ENCODE measurements at places on chromosomes 3 and 15. TPM values are rescaled to one million over a fixed set of nuclear protein-coding genes. Genes with fewer than 3 reads are reported as not detected.
A peak's percentile ranks its signal among the peaks of the same experiment; 100 is the strongest.

The ALDH1A3 gene
- not detected for total RNA-seq

- no peak for DNase-seq
These were observed 29.6 kb downstream of the CPOX start for GRCh38 chr3:98563661-98564281.

DNA sequence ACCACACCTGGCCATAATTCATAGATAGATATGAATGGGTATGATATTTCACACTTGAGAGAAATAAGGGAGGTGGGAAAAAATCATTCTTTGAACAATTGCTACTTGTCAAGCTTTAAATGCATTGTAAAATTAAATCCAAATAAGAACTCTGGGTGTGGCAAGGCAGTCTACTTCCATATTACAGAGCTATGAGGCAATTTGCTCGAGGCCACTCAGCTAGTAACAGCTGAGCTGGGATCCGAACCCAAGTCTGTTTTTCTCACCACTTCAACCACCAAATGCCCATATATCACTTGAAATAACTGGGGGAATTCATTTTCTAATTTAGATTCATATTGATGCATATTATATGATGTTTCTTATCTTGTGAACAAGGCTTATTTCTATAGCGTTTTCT, 482.2 kb upstream of the ADAMTS9 start:
- DNase-seq = no peak

GRCh38 chr3:68819361-68819760, 113.0 kb downstream of the TAFA4 start:
- DNase-seq = no peak

GRCh38 chr3:71690341-71690841, 34.8 kb downstream of the EIF4E3 start:
- no peak for DNase-seq

DNA sequence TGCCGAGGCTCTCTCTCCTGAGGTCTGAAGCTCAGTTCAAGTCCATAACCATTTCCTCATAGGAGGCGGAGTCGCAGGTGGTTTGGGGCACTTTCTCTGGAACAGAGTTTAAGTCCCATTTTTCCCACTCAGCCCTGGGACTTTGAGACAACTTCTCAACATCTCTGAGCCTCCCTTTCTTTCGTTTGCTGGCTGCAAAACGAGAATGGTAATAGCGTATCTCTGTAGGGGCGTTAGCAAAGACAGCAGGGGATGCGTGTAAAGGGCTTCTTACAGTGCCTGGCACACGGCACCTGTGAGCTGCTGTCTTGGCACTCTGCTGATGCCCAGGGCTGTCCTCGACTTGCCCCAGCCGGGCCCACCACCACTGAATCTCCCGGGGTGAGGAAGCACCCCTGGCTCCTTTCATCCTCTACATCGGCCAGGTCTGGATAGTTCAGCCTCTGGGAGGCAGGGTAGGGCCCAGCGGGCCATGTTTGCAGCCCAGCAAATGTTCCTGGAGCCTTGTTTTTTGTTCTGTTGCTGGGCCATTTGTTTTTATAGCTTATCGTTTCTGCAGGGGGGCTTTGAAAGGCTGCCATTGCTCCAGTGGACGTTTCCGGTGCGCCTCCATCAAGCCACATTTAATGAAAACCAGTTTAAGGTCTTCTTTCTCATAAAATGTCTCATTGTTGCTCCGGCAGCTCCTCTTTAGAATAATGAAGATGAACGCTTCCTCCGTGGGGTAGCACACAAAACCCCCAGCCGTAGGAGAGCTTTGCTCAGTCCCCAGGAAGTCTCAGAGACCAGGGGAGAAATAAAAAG, 60.0 kb upstream of the WNT5A start:
- DNase-seq = no peak

The NFKBIZ gene
- total RNA-seq = 76.5 TPM

- DNase-seq = no peak
These were observed 3.9 kb downstream of the ZIC1 start for GRCh38 chr3:147412917-147413685.

The EHHADH gene
- 2.0 TPM for total RNA-seq

- DNase-seq = no peak
These were observed 19.1 kb upstream of the CD200R1L start for GRCh38 chr3:112865757-112866156.

DNA sequence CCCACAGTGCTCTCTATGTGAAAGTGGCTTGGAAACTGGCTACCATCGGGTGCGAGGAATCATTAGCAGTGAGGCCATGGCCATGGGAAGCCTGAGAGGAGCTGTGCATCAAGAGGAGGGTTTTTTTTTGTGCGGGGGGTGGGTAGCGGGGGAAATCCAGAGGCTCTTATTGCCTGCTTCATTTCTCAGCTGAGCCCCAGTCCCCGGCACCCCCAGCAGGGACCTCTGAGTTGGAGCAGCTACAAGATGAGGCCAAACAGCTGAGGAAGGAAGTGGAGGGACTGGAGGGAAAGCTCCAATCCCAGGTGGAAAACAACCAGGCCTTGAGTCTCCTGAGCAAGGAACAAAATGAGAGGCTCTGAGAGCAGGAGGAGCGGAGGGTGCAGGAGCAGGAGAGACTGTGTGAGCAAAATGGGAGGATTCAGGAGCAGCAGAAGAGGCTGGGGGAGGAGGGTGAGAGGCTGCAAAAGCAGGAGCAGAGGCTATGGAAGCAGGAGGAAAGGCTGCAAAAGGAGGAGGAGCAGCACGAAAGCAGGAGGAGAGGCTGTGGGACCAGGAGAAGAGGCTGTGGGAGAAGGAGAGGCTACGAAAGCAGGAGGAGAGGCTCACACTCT, 76.7 kb downstream of the ADAMTS7 start:
- DNase-seq = peak; percentile 6

The GOLGA6B gene
- not detected for total RNA-seq

The CAND2 gene
- 0.15 TPM for total RNA-seq

GRCh38 chr3:141413391-141413790, 45.1 kb downstream of the ZBTB38 start:
- DNase-seq = peak; percentile 34

The ACVR2B gene
- 7.0 TPM for total RNA-seq

GRCh38 chr3:45904931-45905330, 18.6 kb downstream of the CCR9 start:
- no peak for DNase-seq

The CDHR4 gene
- not detected for total RNA-seq

GRCh38 chr15:47184908-47185801, 532.1 kb upstream of the SEMA6D start:
- DNase-seq = no peak

GRCh38 chr3:46261926-46262594, 19.8 kb downstream of the CCR3 start:
- DNase-seq = no peak

The SEMA7A gene
- 4.3 TPM for total RNA-seq

- DNase-seq = no peak
These were observed 240.2 kb upstream of the PLSCR5 start for GRCh38 chr3:146845361-146845760.

DNA sequence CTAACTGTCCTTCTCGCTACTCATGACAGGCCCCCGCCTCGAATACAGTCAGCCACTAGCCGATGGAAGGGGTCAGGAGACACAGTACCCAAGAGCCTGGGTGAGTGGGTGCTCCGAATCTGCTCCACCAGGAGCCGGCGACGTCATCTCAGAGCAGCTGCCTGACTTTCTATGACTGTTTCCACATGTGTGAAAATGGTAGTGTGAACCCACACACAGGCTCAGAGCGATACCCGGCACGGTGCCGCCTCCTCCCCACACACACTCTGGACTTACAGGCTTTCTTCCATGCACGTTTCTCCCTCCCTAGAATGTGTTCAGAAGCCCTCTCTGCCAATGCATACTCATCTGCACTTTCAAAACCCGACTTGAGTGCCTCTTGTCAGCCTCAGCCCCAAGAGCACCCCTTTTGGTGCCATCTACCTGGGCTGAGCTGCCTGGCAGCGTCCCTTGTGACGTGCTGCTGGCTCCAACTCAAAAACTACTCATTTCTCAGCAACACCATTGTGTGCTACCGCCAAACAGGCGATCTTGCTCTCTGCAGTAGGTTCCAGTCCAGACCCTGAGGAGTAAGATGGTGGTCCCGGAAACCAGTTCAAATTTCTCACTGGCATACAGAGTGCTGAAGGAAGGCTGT, 29.7 kb downstream of the VGLL4 start:
- no peak for DNase-seq

GRCh38 chr3:63279005-63279841, 1.1 kb downstream of the SYNPR start:
- DNase-seq = no peak

DNA sequence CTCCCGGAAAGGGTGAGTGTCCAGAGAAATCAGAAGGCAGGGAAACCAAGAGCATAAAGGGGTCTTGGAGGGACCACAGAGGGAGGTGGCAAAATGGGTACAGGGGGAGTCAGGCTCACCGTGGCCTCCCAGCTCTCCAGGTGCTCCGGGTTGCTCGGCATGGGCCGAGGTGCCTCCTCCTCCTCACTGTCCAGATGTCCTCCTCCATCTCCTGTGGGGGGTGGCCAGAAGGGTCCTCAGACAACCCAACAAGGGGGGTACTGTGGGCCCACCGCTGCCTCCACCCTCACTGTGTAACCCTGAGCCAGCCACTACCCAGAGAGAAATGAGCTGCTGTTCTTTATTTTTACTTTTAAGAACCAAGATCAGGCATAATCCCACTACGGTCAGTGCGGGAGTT, 30.4 kb upstream of the OR4F6 start:
- DNase-seq = no peak

GRCh38 chr15:57376696-57377477, 582 bp downstream of the CGNL1 start:
- DNase-seq = no peak

DNA sequence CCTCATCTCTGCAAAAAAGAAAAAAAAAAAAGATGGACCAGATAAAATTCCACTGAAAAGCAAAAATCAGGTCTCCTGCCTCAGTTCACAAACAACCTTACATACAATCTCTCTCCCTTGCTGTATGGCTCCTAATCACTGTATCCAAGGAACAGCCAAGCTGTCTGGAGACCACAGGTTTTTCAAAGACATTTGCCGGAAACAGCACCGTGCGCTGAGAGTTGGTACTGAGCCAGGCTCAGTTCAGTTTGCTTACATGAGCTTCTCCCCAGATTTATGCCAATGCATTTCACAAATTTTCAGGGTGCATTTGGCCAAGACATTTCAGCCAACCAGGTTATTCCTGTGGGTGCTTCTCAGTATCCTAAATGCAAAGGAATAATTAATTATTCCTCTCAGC, 4.1 kb downstream of the ACP3 start:
- no peak for DNase-seq

DNA sequence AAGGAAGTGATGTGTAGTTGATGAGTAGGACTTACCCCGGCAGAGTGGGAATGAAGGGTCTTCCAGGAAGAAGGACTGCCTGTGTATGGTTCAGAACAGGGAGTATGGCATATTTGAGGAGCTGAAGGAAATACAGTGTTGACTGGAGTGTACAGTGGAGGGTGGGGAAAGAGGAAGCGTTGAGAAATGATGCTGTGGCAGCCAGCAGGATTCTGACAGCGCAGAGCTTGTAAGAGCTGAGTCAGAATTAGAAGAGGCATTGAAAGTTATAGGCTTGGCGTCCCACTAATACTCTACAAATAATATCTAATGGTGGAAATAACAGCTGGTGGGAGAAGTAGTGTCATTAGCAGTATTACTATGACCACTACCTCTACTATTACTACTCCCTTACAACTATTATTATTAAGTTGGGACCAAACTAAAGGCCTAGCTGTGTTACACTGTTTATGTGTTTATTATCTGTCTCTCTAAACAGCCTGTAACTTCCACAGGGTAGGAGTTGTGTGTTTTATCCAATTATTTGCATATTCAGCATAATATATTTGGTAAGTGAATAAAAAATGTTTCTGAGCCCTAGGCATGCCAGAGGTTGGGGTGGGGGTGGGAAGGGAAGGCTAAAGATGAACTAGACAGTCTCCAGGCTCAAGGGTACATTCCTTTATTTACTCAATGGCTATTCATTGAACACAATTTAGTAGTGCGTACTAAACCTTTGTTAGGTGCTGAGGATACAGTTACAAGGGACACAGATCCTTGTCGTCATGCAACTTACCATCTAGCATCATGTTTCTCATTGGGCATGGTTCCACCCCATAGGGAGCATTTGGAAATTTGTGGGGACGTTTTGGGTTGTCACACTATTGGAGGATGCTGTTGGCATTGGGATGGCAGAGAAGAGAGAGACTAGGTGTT, 428.8 kb upstream of the ONECUT1 start:
- no peak for DNase-seq

GRCh38 chr3:157370867-157371266, 65.8 kb upstream of the PTX3 start:
- no peak for DNase-seq

The GTF2A2 gene
- total RNA-seq = 113 TPM

DNA sequence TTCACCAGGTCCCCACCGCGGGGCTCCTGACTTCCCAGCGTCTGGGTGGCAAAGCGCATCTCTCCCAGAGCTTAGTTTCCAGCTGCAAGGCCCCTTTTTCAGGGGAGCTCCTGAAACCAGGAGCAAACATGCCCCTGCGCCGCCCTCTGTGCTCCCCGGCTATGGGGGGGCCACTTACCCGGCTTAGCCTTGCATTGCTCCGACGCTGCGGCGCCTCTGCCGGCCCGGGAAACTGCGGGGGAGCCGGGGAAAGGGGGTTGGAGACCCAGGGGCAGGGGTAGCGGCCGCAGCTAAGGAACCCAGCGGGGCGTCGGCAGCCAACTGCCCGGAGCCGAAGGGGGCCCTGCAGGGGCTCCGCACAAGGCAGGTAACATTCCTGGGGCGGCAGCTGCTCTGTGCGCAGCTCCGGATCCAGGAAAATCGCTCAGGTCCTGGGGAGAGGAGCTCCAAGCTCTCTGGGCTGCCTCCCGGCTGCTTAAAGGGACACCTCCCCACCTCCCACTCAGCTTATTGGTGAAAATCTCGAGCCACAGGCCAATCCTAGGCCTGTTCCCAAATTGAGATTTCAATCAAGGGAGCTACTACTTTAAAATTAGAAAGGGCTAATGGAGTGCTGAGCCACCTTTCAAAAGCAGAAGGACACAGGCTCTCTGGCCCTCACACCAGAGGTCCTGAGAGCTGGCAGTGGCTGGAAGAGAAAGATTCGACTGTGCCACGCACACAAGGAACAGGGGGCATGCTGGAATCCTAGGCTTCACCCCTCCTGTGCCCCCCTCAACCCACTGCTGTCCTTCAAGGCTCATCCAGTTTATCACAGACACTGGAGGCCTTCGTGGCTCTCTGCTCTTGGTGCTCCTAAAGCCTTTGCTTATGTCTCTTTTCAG, 42.7 kb upstream of the PRICKLE2 start:
- DNase-seq = no peak

The NEK10 gene
- total RNA-seq = 0.86 TPM

GRCh38 chr3:31571325-31571724, 38.6 kb downstream of the STT3B start:
- DNase-seq = no peak

DNA sequence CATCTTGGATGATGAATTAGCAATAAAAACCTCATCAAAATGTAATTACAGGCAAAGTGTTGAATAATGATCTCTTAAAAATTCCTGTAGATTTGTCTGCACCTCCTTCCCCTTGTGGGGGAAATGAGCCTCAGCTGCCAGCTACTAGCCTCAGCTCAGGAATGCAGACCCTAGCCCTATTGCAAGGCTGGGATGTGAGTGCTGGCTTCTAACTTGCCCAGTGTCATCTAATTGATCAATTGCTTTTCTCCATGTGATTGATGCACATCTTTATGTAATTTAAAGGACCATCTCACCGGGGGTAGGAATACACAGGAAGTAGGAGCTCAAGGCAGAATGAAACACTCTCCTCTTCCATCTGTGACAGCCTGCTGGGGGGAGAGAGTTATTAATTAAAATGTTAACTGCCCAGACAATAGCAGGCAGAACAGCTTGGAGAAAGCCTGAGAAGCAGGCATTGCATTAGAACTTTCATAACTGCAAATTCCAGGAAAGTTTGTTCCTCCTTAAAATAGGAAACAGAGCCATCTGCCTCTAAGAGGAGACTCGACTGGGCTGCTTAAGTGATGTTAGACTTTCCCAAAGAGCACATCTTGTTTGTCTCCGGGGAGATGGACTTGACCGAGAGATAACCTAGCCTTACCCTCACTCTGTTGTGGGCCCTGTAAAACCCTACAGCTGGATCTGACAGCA, 69.6 kb downstream of the LRTM1 start:
- no peak for DNase-seq
